ENCODE measurements at places on chromosomes 3 and 15.

GRCh38 chr15:74768099-74768770, 13.6 kb upstream of the CSK start:
- no peak for DNase-seq

DNA sequence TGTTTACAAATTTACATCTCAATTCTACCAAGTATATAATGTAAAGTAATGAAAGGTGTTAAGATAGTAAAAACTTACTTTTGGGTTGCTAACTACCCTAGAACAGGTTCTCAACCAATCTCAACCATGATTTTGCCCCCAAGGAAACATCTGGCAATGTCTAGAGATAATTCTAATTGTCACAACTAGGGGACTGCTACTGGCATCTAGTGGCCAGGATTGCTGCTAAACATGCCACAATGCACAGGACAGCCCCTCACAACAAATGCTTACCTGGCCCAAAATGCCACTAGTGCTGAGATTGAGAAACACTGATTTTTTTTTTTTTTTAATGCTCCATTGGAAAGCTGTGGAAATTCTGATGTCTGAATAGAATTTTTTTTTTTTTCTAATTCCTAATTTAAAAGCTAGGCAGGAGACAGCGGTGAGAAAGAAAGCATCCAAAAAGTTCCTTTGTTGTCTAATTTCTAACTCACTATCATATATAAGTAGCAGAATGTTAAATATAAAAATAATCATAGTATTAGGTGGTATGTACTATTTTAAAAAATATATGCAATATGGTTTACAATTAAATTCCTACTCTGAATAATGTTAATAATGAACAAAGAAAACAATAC, 81.5 kb downstream of the TJP1 start:
- no peak for DNase-seq

- no peak for DNase-seq
These were observed 29.9 kb upstream of the MCCC1 start for GRCh38 chr3:183129243-183129642.

- DNase-seq = no peak
These were observed 54.3 kb upstream of the SMAD3 start for GRCh38 chr15:67010898-67011616.

DNA sequence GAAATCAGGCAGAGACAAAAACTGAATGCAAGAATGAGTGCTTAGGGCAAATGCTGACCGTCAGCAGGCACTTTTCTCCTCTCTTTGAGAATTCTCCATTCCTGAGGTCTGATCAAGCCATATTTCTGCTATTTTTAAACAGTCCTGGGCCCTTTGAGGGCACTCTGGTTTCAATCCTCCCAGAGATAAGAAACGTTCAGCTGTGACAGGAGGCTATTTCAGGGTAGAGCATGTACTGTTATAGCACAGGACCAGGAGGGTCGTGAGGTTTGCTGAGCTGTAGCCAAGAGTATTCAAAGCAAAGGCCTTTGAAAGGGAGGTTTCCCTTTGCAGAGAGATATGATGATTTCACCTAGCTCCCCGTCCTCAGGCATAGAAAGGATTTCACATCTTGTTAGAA, 39.6 kb upstream of the PDZRN3 start:
- DNase-seq = no peak

GRCh38 chr3:78809966-78810365, 957.8 kb downstream of the ROBO1 start:
- DNase-seq = no peak

Measured in germinal center (tissue), 1 donor.